ENCODE measurements at places on chromosomes 5 and 9.
A peak's percentile ranks its signal among the peaks of the same experiment; 100 is the strongest.

DNA sequence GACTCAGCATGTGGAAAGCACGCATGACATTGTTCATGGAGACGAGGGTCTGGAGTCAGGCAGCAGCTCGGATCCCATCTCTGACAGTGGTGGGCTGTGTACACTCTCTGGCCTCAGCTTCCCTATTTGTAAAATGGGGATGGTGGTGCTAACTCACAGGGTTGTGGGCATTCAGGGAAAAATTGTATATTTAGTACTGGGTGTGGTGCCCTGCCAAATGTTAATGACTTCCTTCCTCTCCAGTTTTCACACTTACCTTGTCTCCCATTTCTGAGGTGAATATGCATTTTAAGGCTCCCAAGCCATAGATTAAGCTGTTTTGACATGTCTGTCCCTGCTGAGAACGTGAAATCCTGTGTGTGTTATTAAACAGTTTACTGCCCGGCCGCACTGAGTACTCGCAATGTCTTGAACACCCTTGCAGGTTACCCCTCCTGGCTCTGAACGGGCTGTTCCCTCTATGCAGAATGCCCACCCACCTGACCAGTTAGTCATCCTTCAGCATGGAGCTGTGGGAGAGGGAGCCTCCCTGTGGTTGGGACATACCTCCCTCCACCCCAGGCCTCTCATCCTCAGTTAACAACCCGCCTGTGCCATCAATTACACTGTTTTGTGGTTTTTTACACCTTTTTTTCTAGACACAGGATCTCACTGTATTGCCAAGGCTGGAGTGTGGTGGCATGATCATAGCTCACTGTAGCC, 25.8 kb downstream of the TJP2 start:
- DNase-seq, result no peak

- DNase-seq, result no peak
Measured at GRCh38 chr9:133120501-133121197, 391 bp downstream of the RALGDS start.

- DNase-seq, result no peak
Measured at GRCh38 chr5:133116601-133117000, 64.8 kb downstream of the HSPA4 start.

- DNase-seq, result no peak
Measured at GRCh38 chr5:173717959-173718358, 101.5 kb upstream of the BOD1 start.

- DNase-seq, result no peak
Measured at GRCh38 chr5:387491-388265, 55.3 kb upstream of the EXOC3 start.

DNA sequence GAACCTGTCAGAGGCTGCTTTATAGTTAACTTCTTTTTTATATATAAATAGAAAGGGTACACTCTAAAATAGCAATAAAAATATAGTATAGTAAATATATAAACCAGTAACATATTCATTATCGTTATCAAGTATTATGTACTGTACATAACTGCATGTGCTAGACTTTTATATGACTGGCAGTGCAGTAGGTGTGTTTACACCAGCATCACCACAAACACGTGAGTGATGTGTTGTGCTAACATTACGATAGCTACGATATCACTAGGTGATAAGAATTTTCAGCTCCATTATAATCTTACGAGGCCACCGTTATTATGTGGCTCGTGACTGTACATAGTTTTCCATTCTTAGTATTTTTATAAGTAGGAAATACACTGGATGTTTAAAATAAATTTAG, 43.8 kb upstream of the MEF2C start:
- DNase-seq, result no peak

GRCh38 chr9:17422994-17423680, 155.7 kb upstream of the SH3GL2 start:
- no peak for DNase-seq

DNA sequence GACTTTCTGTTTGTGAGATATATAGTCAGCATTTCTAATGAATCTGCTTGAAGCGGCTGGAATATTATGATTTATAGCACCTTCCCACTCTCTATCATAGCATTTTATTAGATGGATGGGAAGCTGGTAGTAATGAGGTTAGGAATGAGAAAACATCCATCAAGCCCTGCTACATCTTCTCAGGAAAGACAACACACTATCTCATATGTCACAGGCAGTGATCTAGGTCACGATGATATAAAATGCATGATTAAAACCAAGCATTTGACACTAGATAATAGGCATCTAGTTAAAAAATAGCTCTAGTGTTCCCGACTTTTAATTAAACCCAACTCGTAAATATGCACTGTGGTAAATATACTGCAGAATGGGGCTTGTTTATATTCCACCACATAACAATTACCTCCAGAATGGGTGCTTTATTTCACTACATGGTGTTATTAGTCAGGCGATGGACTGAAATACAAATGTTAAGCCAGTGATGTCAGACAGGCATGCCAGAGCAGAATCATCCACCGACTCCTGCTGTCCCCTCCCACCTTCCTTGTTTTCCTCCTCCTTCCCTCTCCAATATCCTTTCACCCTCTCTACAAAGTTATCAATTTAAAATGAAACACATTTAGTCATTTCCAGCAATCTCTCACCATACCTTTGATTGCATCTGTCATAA, 286.8 kb downstream of the SPATA31D1 start:
- no peak for DNase-seq

- no peak for DNase-seq
Measured at GRCh38 chr9:33170464-33171415, 3.6 kb upstream of the B4GALT1 start.

- no peak for DNase-seq
Measured at GRCh38 chr5:158477214-158477613, 618.3 kb upstream of the CLINT1 start.

GRCh38 chr5:71706906-71707305, 12.2 kb upstream of the CARTPT start:
- DNase-seq, result no peak

- no peak for DNase-seq
Measured at GRCh38 chr5:163342306-163342705, 95.1 kb upstream of the CCNG1 start.

DNA sequence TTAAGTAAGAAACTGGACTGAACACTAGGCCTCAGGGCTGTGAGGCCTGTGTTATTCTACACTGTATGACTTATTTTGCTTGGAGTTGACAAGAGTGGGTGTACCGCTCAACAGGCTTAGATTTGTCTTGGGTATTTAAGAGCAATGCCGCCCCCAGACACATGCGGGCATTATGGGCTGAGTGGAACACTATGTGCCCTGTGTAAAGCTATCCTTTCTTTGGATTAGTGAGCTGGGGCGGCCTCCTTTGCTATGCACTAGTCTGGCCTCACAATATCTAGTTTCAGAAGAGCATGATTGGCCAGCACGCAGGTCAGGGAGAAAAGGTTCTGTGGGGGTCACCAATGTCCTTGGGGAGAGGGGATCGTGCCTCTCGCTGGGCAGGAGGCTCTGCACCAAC, 206.3 kb upstream of the GDNF start:
- no peak for DNase-seq

DNA sequence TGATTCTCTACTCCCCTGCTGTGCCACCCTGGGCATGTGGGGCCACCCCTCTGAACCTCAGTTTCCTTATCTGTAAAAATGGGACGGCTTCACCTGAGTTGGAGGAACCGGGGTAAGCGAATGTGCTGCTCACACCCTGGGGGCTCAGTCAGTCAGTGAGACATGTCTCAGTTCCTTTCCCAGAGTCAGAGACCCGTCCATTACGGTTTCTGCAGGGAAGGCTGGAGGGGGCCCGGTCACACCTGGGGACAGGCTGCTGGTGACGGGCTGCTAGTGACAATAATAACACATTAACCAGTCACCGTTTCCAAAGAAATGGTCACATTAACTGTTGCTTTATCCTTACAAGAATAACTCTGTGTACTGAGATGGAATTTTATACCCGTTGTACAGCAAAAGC, 282.4 kb downstream of the NSG2 start:
- DNase-seq, result no peak

DNA sequence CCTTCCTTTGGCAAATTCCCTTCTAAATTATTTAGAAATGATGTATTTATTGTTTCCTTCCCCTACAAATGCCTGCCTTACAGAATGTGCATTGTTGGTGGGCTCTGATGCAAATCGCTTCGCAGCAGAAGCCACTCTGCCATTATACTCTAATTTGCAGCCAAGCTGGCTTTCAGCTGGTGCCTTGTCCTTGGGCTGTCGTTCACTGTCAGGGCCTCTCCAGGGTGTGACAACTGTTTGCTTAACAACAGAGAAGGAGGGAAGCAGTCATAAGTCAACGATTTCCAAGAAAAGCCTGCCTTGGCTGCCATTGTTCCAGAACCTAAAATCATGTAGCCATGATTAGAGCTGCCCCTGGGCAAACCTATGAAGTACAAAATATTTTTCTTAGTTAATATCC, 260.1 kb upstream of the RGMB start:
- no peak for DNase-seq

DNA sequence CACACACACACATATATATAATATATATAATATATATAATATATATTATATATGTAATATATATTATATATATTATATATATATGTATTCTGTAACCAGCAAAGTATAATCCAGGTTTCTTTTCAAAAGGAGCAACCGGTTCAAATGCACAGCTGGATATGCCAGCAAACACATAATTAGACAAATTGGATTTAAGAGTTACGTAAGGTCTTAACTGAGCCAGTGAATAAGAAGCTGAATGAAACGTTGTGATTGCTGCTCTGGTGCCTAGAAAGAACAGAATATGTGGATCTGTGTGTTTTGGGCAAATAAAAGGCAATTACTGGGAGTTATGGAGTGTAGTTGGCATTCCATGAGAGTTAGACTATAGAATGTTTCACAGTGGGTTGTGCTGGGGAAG, 178.1 kb downstream of the SLF1 start:
- no peak for DNase-seq

DNA sequence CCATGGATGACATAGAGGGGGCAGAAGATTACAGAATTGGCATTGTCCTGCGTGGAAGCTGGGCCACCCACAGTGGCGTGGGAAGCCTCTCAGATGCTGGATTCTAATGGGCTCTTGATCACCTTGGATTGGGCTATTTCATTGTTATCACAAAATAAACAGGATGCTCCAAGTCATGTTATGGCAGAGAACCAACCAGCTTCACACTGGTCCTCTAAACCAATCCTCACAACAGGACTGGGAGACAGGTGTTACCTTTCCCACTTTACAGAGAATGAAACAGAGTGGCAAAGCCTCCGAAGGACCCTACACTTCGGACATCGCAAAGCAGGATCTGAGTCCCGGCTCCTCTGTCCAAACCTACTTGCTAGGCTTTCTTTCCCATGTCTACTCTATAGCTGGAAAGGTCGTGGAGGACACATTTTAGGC, 455 bp upstream of the SMIM3 start:
- DNase-seq, result no peak

GRCh38 chr5:109838157-109838556, 148.4 kb downstream of the MAN2A1 start:
- no peak for DNase-seq

- DNase-seq, result peak; percentile 89
Measured at GRCh38 chr5:125550274-125550673, 803.8 kb upstream of the ZNF608 start.

- peak; percentile 63 for DNase-seq
Measured at GRCh38 chr5:149563466-149563865, 12.2 kb upstream of the CSNK1A1 start.

- peak; percentile 29 for DNase-seq
Measured at GRCh38 chr5:44246986-44247385, 142.2 kb downstream of the FGF10 start.

- DNase-seq, result no peak
Measured at GRCh38 chr5:156798201-156798600, 51.9 kb upstream of the PPP1R2B start.

GRCh38 chr9:124075761-124076160, 64.2 kb downstream of the LHX2 start:
- no peak for DNase-seq

DNA sequence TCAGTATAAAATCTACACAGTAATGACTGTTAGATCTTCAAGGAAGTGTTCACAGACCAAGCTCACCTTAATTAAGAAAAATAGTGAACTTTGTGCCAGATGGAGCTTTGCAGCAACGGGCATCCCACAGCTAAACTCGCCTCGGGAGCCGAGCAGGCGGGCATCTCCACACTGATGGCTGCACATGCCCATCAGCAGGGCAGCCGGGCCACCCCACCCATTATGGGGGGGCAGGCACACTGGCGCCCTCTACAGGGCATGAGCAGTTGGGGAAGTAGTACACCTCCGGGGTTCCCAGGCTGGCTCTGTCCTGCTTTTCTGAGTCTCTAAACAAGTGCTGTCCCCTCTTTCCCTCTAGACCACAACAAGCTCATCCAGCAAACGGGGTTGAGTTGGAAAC, 21.6 kb downstream of the ANKS6 start:
- DNase-seq, result peak; percentile 19

- peak; percentile 83 for DNase-seq
Measured at GRCh38 chr9:21688108-21689102, 114.0 kb upstream of the MTAP start.

DNA sequence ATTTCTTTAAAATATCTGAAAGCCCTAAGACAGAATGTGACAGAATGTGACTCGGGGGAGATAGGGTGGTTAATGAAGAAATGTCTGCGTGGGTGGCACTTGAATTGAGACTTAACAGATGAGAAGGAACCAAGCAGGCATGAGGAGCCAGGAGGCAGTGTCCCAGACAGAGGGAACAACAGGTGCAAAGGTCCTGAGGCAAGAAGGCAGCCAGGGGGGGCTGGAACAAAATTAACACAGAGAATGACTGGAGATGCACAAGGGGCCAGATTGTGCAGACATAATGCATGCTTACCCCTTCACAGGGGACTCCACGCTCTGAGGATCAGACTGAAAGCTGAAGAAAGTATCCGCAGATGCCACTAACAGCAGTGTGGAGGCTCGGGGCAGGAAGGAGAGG, 1.7 kb downstream of the LMAN2 start:
- DNase-seq, result no peak

DNA sequence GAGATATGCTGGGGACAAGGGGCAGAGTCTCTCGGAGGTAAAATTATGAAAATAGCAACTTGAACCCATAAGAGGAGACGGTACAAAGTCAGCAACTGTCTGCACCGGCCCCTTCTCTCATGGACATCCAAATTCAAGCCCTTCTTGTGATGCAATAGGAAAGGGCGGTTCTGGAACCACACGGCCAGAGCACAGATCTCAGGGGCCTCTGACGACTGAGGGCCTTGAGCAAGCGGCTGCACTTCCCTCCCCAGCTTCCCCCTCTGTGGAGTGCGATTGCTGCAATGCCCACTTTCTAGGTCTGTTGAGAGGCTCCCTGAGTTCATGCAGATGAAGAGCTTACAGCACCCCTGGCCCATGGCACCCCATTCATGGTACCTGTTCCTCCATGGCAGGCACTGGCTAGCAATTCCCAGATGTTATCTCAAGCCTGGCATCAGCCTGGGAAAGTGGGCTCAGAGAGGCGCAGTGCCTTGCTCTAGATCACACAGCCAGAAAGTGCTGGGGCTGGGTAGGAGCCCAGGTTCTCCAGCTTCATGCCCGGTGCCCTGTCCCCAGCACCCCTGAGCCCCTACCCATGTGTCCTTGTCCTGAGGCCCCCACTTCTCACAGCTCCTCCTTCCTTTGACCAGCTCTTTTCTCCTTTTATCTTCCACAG, 17.7 kb upstream of the CPLX2 start:
- no peak for DNase-seq
